SIG-M5 (cell line): ENCODE measurements at places on chromosomes 11 and 22.

DNA sequence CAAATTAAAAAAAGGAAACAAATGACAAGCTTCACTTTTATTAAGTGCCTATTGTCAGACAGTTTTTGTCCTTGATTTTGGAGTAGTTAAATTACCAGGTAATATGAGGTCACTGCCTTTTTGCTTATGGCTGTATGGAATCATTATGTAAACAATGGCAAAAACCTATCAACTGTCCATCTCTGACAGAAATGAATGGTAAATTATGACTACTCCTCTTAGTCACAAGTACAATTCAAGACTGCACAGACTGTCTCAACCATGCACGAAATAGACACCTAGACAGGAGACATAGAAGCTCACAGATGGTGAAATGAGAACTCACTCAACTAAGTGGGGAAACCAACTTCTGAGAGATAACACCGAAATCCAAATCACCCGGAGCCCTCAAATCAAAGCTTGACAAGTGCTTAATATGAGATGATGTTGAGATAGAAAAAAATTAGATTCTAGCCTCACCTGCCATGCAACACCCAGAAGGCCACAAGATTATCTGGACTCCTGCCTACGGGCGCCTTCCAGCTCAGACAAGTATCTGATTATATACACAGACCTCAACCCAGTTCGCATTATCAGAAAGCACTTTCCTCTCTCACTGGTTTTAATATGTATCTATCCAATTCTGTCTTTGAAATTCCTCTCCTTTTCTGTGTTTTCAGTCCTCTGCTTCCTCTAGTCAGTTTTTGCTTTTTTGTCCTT, 199.3 kb downstream of the CADM1 start:
- DNase-seq = no peak

GRCh38 chr11:66195867-66196266, 72.6 kb upstream of the RAB1B start:
- DNase-seq = no peak

DNA sequence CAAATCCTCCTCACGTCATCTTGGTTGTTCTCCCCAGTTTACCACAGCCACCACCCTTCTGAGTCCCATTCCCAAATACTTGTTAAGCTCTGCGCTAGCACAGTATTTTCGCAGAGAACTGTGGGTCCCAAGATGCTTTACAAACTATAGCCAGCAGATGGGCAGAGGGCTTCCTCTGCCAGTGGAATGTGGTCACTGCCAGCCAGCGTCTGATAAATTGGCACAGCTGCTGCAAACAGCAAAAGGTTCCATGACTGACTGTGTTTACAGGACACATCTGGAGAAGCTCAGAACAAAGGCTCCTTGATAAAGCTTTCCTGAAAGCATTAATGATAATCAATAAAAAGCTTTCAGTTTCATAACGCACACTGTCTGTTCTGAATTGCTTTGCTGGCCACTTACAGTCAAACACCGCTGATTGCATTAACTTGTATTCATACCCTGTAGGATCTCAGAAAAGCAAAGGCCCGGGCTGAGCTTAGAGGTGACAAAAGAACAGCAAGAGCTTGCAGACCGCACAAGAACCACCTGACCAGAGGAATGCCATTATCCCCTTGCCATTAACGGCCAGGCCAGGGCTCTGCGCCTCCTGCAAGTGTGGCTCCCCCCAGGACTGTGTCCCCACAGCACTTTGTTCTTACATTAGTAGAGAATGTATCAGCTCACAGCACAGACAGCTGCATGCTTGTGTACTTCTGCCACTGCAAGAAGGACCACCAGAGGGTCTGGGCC, 120.6 kb downstream of the MICAL3 start:
- DNase-seq = no peak

DNA sequence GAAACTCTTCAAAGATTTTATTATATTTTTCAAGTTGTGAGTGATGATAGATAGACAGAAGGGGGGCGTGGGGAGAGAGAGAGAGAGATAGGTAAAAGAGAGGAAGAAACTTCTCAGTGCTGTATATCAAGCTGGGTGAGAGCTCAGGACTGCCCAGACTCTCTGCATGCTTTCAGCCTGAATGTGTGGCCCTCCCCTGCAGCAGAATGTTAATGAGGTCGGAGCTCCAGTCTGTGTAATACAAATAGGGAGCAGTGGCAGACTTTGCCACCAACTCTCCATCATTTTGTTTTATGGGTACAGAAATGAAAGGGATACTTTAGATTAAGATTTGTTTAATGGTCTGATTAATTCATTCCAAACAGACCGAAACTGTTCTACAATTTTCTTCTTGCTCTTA, 752.8 kb downstream of the OPCML start:
- no peak for DNase-seq

GRCh38 chr11:1348796-1349326, 39.4 kb upstream of the TOLLIP start:
- no peak for DNase-seq

- no peak for DNase-seq
Observed at GRCh38 chr11:100855466-100856067, 168.5 kb downstream of the ARHGAP42 start.

- DNase-seq = no peak
Observed at GRCh38 chr22:20319041-20319744, 667 bp downstream of the DGCR6L start.

DNA sequence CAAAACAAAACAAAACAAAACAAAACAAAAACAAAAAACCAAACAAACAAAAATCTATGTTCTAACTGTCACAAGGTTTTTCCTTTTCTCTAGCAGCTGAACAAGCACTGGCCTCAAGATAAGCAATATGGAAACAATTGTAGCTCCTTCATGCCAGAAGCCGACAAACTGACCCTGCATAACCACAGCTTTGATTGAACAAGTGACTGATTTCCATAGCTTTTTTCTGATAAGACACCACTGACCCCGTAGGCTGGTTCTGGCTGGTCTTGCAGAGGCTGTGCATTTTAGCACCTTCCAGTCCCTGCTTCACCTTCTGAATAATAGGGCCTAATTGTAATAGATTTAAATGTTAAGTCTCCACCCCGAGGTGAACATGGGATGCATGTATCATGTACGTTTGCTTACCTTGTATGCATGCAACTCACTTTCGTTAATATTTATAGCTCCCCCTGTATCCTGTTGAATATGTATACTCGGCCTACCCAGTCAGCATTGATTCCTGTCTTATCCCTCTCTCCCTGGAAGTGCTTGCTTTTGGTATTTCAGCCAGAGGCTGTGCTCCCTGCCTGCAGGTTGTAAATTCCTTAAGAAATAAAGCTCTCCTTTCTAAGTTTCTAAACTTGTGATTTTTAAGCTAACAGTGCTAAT, 49.6 kb downstream of the CNTF start:
- no peak for DNase-seq

- no peak for DNase-seq
Observed at GRCh38 chr22:24803064-24803542, 2.9 kb upstream of the SGSM1 start.

DNA sequence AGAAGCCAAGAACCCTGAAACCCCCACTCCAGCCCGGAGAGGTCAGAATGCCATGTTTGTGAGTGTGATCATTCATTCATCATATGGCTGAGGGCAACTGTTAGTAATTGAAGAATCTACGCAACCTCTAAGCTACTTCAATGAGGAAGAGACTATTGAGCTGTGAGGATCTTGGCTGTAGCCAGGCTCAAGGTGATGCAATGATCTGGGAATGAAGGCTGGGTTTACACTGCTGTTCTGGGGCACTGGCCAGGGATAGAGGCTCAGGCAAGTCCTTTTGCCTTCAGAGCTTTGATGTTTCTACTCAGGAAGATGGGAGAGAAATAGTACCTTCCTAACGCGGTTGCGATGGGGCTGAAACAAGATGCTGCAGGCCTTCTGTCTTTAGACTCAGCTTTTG, 12.9 kb downstream of the CRYBB2 start:
- DNase-seq = no peak

DNA sequence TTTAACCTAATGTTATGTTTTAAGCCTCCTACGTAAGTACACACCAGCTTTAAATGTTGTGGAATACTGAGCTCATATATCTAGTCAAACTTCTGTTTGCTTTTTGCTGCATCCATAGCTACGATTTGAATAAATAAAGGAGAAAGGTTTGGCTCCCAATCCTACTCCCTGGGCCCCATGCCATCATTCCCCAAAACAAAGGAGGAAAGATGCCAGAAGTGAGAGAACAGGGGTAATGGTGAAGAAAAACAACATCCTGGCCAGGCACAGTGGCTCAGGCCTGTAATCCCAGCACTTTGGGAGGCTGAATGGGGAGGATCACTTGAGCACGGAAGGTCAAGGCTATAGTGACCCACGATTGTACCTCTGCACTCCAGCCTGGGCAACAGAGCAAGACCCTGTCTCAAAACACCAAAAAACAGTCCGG, 26.5 kb downstream of the SCGB1A1 start:
- no peak for DNase-seq

GRCh38 chr22:19738664-19739447, 15.5 kb downstream of the GP1BB start:
- DNase-seq = no peak

DNA sequence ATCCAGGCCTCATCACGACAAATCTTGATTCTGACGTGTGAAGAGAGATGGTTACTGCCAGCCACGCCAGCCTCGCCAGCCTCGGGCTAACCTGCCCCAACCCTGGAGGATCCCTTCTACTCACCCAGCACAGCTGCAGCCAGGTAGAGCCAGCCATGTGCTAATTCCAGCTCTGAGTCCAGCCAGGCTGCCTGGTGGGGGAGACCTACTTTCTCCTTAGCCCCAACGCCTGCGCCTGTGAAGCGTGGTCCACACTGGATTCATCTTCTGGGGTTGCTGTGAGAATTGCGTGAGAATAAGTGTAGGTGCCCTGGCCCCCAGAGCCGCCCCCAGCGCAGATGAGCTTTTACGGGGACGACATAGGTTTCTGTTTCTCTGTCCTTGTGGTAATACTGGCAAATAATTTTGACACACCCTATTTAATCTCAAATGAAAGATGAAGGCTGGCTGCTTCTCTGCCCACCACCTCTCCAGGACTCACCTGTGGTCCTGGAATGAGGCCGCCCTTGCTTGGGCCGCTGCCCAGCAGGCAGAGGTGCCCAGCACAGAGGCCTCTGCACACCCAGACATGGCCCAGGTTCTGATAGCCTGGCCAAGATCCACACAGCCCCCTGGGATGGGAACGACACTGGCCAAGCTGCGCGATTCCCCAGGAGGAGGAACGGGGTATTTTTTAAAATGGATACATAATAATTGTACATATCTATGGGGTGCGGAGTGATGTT, 528.4 kb downstream of the TBC1D22A start:
- no peak for DNase-seq

- no peak for DNase-seq
Observed at GRCh38 chr11:61718621-61719302, 33.7 kb upstream of the MYRF start.

DNA sequence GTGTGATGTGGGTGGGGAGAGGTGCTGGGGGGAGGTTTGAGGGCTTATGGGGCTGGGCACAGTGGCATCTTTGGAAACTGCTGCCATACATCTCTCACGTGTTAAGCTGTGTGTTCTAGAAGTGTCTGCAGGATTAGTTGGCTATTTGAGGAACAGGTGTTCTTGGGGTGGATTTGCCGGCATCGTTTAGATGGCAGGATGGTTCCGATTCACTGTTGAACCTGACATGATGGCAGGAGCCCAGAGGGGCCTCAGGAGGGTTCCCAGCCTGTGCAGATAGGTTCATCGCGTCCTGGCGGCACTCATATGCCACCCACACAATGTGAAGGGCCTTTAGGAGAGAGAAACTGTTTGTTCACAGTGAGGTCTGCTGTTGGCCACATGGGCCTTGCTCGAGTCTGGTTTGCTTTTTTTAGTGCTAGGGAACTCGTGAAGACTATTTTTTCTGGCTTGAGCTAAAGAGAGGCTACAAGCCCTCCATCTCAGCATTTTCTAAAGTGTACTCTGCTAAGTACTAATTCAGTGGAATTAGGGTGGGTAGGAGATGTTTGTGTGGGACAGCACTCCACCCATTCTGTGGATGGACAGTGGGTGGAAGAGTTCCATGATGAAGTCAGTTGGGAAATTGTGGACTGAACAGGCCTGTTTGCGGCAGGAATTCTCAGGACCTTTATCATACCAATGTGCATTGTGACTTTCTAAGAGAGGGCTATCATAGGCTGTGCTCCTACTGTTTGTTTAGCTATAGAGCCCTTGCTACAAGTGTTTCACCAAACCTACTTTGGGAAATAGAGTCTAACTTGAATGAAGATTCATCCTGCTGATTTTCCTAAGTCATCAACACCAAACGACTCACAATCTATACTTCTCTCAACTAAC, 55.4 kb upstream of the PLET1 start:
- no peak for DNase-seq

- no peak for DNase-seq
Observed at GRCh38 chr11:122690801-122691548, 35.5 kb downstream of the UBASH3B start.

DNA sequence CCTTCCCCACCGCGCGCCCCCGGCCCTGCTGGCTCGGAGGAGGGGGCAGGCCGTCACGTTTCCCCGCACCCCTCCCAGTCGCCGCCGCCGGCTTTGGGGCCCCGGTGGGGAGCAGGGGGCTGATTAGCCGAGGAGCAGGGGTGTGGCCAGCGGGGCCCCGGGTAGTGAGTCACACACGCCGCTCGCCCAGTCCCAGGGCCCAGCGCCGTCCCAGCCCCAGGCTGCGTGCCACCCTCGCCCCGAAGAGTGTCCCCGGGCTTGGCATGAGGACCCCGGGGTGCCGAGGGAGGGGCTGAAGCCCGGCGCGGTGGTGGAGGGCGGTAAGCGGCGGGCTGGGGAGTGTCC, 34.4 kb downstream of the PRDM11 start:
- no peak for DNase-seq

- DNase-seq = no peak
Observed at GRCh38 chr11:80136991-80137390, 696.2 kb upstream of the TENM4 start.

GRCh38 chr11:2402106-2402505, 1.6 kb downstream of the TSSC4 start:
- DNase-seq = no peak

DNA sequence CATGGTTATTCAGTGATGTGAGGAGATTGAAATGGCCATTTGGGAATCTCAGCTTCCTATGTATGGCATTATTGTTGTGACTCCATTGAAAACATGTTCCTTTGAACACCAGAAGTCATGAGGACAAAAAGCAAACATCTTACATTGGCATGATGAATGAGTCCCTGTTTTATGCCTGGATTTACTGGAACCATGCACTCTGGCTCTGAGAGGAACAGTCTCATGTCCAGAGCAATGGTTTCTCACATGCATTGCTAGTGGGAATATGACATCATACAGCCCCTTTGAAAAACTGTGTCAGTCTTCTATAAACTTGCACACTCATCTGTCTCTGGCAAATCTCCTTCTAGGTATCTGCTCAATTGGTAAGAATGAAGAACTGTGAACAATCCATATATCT, 3.4 kb upstream of the KDM4F start:
- DNase-seq = no peak

- no peak for DNase-seq
Observed at GRCh38 chr11:64764040-64764611, 4.4 kb upstream of the PYGM start.

- no peak for DNase-seq
Observed at GRCh38 chr11:70788248-70789022, 390.1 kb downstream of the CTTN start.

- no peak for DNase-seq
Observed at GRCh38 chr22:48389916-48390315, 1437.8 kb downstream of the BRD1 start.

- DNase-seq = no peak
Observed at GRCh38 chr11:64876229-64876750, 2.1 kb downstream of the EHD1 start.

GRCh38 chr11:19829109-19829837, 116.6 kb downstream of the NAV2 start:
- DNase-seq = no peak

GRCh38 chr11:11220786-11221185, 132.3 kb downstream of the CSNK2A3 start:
- no peak for DNase-seq
